Cerebellar cortex (tissue), 1 donor: ENCODE measurements at places on chromosomes 13 and 19.

DNA sequence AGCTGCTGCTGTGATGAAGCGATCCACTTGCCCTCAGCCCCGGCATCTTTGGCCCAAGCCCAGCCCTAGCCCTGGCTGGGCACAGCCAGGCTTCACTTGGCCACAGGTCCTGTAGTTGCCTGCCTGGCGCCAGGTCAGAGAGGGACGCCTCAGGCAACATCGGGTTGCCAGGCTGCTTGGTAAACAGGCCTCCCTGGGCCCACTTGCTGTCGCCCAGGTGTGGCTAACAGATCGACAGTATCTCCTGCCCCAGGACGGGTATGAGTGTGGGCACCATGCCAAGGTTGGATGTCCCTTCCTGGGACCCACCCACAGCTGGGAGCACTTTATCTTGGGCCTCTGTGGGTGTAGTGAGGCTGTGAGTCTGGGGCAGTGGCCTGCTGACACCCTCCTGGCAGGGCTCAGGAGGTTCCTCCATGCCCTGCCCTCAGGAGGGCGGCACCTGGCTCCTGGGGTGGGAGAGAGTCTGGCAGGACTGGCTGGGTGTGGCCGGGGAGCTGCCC is 27.8 kb downstream of the CARM1 start:
- DNase-seq: peak; percentile 79

DNA sequence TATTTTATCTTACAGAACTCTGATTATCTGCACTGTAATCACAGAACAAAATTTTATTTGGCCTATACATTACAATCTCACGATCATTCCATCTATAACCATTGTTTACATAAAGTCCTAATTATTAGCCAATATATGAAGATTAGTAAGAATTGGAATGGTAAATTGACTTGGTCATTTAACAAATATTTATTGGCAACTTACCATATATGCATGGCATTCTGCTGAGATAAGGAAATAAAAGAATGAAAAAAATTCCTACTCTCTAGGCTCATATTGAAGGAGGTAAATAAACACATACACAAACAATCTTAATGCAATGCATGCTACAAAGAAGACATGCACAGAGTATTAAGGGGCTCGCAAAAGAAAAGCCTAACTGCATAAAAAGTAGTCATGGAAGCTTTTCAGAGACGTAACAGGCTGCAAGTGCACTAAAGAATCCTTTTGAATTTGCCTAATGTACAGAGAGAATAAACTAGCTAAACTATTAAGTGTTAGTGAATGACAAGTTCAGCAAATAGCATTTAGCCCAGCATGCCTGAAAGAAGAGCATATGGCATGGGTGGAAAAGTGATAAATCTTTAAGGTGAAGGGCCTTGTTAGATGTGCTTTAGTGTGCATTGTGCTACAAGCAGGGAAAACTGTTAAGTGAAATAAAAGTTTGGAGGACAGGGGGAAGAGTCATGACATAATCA is 1131.1 kb downstream of the PCDH9 start:
- no peak for DNase-seq

DNA sequence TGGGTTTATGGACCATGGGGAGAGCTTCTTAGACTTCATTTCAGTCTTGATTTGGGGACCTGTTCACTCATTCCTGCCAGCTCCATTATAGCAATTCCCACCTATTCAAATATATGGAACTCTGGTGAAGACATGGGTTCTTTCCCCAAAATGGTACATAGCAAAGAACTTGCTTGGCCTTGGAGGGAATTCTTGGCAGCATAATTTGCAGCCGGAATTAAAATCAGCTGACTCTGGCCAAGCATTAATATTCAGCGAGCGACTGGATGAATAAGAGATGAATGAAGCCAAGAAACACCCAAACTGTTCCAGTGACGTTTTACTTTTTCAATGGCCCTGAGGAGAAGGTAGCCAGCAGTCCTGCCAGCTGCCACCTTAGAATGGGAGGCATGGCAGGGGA is 88.4 kb upstream of the SOX1 start:
- DNase-seq: no peak

DNA sequence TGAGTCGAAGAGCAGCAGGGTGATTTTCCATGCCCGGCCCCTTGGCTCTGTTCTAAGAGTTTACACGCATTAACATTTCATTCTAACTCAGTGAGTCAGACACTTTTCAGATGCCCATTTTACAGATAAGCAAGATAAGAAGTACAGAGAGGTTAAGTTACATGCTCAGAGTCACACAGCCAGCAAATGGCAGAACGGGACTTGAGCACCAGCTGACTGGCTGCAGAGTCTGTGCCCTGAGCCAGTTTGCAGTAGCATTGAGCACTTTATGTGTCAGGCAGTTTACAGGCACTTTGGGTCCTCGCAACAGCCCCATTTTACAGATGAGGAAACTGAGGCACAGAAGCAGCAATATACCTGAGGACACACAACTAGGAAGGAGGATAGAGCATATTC is 19.0 kb downstream of the CCDC8 start:
- no peak for DNase-seq

DNA sequence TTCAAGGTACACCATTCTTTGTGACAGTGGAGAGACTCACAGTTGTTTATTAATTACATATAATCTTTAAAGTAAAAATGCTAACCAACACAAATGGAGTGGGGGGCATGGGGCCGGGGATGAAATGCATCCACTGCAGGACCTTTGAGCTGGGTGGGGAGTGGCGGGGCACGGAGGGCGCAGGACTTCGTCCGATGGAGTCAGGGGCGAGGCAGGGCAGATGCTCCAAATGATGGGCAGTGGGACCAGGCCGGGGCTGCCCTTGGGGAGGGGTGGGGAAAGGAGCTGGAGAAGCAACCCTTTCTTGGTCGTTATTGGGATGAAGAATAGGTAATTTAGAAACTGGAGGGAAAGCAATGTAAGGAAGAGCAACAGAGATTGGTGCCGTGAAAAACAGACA is 220.0 kb downstream of the TEX29 start:
- DNase-seq: no peak

DNA sequence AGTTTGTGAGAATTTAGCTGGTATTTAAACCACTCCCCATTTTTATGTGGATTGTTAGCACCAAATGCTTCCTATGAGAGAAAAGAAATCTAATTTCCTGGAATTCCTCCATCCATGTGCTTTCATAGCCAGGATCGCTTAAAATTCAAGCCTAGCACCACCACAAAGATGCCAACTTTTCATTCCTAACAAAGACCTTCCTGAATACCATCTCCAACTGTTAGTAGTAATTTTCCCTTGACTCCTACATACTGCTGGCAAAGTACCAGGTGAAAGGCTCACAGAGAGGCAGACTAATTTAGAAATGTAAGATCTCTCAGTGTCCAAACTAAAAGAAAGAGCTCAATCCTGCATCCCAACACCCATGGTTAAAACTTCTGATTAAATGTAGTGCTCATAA is 386.3 kb downstream of the KCTD12 start:
- peak; percentile 16 for DNase-seq

DNA sequence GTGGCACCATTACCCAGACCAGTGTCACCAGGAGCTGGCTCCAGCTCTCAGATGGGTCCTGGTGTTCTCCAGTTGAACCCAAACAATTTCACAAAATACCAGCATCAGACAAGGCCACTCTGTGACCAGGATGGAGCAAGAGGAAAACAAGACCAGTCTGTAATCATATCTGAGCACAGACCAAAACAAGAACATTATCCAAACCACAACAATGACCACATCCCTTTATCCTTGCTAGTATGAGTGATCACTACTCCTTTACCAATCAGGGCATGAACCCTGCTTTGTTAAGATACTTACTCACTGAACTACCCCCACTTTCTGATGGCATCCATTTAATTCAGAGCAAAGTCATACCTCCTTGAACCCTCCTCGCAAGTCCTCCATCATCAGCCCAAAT is 145.9 kb downstream of the NUFIP1 start:
- DNase-seq: no peak

DNA sequence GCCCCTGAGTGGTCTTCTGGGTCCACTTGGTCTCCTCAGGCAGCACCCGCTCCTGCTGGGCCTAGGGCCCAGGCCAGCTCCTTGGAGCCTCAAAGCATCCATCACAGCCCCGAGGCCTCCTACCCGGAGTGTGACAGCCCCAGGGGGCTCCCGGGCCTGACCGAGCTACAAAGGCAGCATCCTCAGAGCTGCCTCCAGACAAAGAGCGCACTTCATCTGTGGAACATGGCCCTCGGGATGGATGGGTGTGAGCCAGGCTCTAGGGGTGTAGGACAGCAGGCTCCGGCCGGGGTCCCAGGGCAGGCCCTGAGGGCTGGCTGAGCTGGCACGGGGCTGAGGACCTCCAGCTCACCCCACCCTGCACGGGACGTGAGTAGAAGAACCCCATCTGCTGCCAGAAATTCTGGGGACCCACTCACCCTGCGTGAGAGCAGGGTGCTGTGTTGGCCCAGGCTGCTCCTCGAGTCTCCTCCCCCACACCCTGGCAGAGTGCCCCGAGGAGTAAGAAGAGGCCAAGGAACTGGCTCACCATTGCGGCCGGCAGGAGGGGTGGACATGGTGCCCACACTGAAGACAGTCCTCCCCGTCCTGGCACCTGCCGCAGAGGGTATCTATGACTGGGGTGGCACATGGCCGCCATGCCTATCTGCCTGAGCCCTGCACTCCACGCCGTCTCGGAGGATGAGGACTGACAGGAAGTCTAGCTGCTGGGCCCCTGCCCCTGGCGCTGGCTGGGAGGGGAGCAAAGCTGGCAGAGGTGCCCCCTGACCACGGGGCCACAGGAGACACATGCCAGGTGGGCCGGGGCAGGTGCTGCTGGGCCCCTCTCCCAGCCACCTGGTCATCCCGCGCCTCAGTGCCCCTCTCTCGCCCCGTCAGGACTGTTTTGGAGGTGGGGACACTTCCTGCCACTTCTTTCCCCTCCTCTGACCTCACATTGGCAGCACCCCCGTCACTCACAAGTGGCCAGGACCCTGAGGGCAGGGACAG is 22.3 kb downstream of the CEBPG start:
- DNase-seq: no peak

DNA sequence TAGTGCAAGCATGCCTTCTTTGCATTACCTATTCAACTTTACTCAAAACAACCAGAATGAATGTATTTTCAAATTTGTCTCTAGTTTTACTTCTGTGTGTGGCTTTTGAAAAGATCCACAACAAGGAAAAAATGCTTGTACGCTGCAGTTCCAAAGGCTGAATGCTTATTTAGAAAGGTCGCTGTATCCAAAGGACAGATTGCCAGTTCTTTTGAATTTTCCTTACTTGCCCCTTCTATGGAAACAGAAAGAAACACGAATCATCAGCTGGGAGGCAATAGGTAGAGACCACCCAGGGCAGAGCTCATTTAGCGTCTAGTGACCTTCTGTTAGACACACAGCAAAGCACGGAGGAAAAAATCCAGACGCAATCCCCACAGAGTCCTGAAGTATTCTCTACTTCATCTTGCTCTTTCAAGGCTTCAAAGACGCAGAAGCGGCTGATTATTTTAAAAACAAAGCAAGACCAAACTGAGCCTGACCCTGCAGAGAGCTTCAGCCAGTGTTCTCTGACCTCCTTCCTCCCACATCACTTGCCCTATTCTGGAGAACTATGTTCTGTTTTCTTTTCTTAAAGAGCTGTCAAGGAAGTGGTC is 674.6 kb upstream of the SGCG start:
- DNase-seq: no peak

DNA sequence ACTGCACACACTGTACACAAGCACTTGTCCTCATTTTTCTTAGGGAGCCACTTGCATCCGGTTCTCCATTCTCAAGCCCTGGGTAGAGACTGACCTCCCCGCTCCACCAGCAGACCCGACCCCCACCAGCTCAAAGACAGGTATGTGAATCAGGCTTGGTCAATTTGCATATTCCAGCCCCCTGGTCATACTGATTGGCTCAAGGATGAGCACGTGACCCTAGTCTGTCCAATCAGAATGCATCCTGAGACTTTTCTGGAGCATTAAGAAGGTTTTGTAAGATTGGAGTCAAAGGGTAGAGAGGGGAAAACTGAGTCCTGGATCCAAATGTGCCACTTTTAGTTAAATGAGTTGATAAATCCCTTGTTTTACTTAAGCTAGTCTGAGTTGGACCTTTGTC is 34.1 kb downstream of the NOTCH3 start:
- DNase-seq: no peak

DNA sequence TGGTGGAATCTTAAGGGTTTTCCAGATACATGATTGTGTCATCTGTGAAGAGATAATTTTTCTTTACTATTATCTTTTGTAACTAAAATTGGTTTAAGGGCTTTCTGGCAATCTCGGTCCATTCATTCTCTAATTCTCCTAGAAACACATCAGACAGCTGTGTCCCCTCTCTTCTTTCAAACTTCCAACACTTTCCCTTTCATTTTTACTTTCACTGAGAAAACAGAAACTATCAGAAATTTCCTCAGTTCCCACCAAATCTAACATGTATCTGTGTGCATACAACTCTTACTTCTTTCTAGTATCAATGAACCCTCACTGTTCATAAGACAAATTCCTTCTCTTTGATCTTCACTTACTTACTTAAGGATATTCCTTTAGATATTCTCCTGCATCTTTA is 40.2 kb downstream of the KCNRG start:
- no peak for DNase-seq

- no peak for DNase-seq
These were observed 3.0 kb downstream of the PRKCG start for GRCh38 chr19:53885036-53885435.

GRCh38 chr19:4453232-4454179 is 4.1 kb downstream of the UBXN6 start:
- DNase-seq: no peak

DNA sequence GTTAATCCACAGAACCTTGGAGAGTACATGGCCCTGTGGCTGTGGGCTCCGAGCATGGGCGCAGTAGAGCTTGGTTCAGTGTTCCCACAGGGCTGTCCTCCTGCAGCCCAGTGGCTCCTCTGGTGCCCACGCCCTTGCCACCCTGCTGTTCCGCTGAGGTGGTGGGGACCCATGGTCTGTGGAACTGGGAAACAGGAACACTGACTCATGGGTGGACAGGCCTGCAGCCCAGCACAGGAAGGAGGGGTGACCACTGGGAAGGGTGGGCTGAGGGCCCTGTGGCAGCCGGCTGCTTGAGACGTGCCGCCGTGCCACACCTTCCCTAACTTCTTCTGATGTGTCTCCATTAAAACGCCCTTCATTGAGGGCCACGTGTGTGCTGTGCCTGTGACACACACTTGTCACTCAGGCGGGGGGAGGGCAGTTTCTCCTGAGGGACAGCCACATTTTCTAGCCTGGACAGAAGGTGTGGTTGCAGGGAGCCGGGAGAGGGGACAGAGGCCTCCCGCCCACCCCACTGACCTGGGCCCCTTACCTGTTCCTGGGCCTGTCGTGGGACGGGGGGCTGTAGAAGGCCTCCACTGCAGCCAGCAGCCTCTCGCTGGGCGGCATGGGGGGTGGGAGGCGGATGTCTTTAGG is 21.1 kb downstream of the CHERP start:
- DNase-seq: no peak

DNA sequence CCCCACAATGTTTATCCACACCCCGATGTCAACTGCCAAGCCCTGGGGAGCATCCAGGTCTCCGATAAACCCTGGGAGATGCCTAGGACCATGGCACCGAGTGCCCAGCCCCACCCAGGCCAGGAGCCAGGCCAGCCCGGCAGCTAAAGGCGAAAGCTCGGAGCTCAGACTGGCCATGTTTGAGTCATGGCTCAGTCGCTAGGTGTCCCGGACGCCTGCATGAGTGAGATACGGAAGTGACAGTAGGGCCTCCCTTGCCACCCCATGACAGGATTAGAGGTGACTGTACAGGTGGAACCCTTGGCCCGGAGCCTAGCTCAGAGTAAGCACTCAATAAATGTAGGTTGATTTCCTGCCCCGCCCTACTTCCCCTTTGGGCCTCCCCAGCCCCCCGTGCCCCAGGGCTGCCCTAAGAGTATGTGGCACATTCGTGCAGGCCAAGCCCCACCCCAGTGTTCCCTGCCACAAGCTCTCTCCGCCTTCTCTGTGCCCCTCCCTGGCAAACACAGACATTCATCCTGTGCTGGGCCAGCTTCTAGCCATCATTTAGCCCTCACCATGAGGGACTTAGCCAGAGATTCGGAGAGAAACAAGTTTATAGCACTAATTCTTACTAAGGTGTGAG is 5.8 kb upstream of the TPM4 start:
- DNase-seq: peak; percentile 73
